ENCODE measurements at places on chromosomes 5 and 9.

- DNase-seq = no peak
Measured at GRCh38 chr9:72292874-72293607, 72.0 kb downstream of the ZFAND5 start.

- DNase-seq = no peak
Measured at GRCh38 chr5:108753877-108754276, 6.2 kb downstream of the FER start.

- no peak for DNase-seq
Measured at GRCh38 chr5:40524677-40525076, 155.0 kb upstream of the PTGER4 start.

DNA sequence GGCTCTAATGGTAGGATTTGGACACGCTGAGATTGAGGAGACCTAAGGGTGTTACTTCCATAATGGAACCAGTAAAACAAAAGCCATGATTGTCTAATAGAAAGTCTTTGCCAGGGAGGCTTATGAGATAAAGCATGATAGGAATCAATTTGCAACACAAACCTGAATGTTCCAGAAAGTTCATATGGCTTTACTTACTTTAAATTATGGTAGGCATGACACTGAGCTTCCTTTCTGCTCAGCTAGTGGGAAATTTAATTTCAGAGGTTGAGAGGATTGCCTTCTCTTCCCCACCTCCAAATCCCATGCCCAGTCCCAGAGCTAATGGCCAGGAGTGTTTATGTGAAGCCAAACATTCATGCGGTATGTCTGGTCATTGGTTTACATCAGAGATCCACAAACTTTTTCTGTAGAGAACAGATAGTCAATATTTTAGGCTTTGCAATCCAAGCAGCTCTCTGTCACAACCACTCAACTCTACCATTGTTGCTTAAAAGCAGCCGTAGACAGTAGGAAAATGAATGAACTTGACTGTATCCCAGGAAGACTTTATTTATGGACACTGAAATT is 114.5 kb downstream of the UGCG start:
- no peak for DNase-seq

GRCh38 chr5:14783691-14784090 is 87.9 kb downstream of the ANKH start:
- no peak for DNase-seq

GRCh38 chr9:103458826-103459225 is 463.7 kb downstream of the CYLC2 start:
- DNase-seq = no peak

GRCh38 chr9:85971731-85972130 is 30.8 kb downstream of the NAA35 start:
- no peak for DNase-seq

DNA sequence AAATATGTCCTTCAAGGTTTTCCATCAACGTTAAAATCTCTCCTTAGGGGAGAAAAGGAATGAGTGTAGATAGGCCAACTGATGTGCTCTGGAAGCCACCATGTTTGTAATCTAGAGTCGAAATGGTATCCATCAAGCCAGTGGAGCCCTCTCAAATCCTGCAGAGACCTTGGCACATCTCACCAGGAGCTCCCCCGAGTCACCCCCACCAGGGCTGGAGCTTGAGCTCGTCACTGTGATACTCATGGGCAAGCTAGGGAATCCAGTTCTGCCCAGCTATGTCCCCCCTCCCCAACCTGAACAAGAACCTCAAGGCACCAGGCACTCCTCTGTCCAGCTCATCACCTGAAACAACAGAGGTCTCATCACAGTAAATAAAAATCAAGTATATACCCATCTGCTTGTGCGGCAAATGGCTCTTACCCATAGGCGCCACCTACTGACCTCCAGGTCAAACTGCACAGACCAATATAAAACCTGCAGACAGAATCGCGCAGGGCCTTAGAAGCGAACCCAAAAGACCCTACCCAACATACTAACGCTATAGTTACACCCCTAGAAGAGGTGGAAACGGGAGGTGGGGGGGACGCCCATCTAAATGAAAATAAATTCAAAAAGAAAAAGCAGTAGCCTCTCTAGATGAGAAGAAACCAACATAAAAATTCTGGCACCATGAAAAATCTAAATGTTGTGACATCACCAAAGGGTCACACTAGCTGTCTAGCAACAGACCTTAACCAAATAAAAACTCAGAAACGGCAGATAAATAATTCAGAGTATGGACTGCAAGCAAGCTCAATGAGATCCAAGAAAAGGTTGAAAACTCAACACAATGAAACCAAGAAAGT is 75.0 kb downstream of the TTC39B start:
- no peak for DNase-seq

DNA sequence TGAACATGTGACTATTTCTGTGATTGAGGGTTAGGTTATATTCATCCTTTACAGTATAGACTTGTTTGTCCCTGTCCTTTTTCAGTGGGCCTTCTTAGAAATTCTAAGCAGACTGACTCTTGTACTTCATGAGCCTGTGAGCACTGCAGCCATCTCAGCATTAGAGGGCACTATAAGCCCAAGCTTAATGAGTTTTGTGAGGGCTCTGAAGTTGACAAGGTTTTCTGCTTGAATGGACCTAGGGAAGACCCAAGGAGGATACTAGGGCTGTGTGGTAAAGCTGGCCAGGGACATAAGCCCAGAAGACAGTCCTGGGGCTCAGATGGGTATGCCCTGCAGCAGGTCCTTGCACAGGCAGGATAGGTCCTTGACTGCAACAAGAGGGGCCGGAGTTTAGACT is 126.5 kb downstream of the MRPS30 start:
- no peak for DNase-seq

- DNase-seq = no peak
Measured at GRCh38 chr9:90219548-90220118, 423.0 kb downstream of the DIRAS2 start.

DNA sequence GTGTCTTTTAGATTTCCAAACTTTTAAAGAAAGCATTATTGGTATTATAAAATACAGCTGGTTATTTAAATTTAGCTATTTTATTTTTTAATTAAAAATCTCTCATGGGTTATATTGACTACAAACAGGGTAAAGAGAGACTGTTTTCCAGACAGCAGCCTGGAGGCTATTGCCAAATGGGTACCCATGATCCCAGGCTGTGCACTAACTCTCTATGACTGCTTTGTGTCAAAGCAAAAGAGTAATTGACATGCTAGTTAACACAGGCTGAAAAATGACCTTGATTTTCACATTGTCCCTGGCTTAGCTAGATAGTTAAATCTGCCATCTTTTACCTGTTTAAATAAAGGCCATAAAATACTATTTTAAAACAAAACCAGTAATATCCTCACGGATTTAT is 589.7 kb downstream of the ANXA1 start:
- no peak for DNase-seq

DNA sequence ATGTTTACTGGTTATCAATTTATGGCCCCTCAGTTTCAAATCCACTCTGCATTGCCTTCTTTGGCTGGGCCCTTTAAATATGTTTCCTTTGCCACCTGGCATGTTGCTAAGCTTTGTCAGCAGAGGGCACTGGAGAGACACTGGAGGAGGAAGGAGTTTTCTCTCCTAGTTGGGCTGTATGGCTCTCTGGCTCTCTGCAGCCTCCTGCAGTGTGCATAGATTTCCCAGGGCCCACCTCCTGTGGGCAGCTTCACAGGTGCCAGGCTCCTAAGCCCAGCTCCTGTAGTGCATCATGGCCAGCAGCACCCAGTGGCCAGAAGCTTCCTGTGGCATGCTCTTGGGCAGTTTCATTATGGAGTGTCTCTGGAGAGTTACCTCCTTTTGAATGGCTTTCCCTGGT is 23.3 kb downstream of the CAVIN4 start:
- DNase-seq = peak; percentile 78

- no peak for DNase-seq
Measured at GRCh38 chr5:36270175-36270574, 28.4 kb upstream of the NADK2 start.
